ENCODE measurements at places on chromosomes 12 and 14.

GRCh38 chr14:86838363-86838762 is 1154.6 kb downstream of the GALC start:
- peak; percentile 31 for DNase-seq

DNA sequence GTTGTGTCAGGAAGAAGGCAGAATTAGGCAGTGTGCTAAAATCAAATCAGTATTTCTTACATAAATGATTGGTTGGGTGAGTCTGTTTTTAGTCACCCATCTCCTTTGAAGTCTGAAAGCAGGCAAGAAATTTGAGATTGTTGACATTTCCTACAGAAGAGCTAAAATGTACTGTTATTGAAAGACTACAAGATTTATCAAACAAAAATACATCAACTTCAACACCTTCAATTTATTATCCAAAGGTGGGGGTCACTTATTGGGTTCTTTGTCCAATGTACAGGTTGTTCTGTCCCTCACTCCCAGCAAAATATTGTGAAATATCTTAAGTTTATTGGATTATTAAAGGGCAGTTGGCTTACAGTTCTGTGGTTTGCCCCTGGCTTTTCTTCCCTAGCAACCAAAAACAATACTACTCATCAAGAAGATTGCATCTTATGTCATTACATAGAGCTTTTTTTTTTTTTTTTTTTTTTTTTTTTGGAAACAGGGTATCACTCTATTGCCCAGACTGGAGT is 20.6 kb upstream of the PKP2 start:
- peak; percentile 60 for DNase-seq

DNA sequence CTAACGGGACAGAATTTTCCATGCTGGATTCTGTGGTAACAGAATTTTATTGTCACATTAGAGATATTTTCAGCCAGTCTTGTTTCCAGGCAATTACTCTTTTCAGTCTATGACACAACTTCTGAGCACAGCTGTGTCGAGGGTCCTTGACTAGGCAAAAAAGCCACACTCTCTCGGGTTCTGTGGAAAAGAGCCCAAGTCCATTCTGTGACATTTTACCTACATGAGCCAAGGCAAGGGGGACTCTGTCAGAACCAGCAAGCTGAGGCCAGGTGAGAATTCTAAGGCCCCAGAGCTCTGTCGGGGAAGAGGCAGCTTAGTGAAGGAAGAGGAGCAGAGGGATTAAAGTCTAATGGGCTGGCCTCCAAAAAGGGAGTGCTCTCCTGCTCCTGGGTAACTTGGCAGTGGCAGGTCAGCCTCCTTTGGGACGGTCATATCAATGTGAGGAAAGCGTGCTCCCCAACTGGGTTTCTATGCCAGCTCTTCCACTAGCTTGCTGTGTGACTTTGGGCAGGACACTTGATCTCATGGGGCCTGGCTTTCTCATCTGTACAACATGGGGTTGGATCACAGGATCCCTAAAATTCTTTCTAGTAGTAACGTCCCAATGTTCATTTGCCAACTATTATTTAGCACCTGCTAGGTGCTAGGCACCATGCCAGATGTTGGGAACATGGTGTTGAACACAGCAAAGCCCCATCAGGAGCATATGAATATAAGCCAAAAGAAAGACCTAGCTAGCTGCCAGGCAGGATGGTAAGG is 16.0 kb upstream of the RIC8B start:
- DNase-seq, result no peak

DNA sequence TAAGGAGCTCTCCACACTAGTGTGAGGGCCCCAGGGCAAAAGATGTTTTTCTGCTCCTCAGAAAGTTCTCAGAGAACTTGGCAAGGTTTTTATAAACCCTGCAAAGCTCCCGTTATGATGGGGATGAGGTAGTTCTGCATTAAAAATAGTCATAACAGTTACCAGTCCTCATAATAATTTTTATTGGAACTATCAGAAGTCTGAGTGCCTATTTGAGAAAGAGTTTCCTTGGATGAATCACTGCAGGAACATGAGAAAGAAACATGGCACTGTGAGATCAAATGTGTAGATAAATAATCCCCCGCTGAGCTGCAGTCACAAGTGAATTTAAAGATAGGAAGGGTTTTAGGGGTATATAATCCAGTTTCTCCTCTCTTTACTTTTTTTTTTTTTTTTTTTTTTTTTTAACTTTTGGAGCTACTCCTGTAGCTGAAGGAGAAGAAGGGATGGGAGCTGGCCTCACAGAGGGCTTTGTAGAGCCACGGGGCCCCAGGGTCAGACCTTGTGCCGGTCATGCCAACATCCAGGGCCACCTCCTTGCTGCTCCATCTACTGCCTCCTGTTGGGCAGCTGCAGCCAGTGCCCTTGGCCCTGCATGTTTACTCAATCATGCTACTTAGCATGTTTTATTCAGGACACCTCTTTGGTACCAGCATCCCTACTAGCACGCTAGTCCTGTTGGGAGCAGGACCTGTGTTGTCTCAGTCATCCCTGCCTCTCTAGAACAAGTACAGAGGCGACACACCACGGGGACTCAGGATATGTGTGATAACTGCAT is 39.5 kb downstream of the EVL start:
- no peak for DNase-seq

GRCh38 chr12:20212658-20213555 is 155.4 kb upstream of the PDE3A start:
- DNase-seq, result peak; percentile 99

- no peak for DNase-seq
Measured at GRCh38 chr12:49346659-49347310, at the start of gene DNAJC22. Gene DNAJC22, plus strand, starts transcription at chr12:49346888. Its CDS starts 1,985 bp downstream, at chr12:49348873.

DNA sequence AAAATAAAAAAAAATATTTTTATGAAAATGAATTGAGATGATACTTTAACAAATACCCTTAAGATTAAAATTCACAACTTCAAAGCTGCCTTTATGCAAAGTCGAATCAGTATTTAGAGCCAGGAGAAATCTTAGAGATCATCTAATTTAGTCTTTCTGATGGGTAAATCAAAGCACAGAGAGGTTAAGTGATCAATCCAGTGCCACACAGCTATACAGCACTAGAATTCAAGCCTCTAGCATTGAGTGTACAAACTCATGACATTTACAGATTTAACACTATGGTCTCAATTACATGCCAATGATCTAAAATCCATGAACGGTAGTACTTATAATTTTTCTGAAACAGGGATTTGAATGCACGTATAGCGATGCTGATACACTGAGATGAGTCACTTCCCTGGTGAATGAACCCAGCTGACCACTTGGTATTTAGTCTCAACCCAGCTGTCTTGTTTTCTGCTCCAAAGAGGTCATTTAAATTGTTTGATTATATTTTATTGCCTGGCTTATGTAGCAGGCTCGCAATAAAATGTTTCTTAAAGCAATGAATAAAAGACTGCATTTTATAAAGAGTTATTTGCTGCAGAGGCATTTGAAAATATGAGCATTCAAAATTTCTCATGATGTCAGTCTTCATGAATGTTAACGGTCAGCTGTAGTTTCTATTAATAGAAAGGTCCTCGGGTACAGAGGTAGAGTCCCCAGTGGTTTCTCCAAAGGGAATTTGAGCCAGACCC is 152.4 kb upstream of the PRICKLE1 start:
- peak; percentile 80 for DNase-seq

GRCh38 chr14:22542360-22542759 is 46.7 kb downstream of the DAD1 start:
- no peak for DNase-seq

GRCh38 chr14:103508521-103509329 is 13.9 kb downstream of the CKB start:
- no peak for DNase-seq

DNA sequence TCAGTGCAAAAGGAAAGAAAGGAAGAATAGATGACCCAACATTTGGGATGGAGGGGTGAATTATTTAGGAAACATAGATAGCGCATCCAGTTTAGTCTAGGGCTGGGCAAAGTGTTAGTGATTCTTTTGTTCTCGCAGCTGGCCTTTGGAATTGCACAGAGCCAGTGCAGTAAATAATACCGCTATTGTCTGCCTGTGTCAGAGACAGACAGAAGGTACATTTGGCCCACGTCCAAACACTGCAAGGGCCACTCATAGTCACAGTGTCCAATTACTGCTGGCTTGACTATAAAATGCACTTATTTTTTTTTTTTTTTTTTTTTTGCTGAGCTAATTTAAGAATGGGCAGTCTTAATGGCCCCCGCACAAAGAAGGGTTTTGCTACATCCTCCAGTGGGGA is 638.6 kb downstream of the BCL11B start:
- DNase-seq, result no peak

DNA sequence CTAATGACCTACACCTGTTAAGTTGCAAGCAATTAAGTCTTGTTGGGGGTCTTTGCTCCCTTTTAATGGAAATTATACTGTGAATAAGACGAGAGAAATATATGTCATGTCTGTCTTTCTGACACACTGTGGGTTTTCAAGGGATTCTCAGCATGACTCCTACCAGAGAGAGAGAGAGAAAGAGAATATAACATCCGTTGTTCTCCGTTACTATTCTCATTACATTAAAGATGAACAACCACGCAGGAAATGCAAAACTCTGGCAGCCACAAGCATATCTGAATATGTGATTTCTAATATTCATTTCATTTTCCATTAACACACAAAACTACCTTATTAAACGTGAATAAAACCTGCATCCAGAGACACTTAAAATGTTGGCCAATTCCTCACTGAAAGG is 67.3 kb upstream of the EGLN3 start:
- no peak for DNase-seq

DNA sequence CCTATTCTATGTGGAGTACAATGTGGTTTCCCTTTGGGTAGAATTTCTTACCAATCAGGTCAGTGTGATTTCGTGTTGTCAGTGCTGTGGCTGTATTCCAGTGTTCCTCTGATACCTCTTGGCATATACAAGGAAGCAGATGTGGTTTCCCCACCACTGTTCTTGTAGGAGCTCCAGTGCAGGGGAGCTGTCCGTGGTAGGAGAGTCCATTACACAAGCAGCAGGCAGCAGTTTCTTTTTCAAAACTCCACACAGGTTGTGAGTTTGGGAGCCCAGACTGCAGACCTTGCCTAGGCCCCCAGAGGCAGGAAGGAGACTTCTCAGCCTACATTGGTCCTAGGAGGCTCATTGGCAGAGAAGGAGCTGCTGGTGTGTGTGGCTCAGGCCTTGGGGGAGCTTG is 452.8 kb downstream of the AACS start:
- no peak for DNase-seq

DNA sequence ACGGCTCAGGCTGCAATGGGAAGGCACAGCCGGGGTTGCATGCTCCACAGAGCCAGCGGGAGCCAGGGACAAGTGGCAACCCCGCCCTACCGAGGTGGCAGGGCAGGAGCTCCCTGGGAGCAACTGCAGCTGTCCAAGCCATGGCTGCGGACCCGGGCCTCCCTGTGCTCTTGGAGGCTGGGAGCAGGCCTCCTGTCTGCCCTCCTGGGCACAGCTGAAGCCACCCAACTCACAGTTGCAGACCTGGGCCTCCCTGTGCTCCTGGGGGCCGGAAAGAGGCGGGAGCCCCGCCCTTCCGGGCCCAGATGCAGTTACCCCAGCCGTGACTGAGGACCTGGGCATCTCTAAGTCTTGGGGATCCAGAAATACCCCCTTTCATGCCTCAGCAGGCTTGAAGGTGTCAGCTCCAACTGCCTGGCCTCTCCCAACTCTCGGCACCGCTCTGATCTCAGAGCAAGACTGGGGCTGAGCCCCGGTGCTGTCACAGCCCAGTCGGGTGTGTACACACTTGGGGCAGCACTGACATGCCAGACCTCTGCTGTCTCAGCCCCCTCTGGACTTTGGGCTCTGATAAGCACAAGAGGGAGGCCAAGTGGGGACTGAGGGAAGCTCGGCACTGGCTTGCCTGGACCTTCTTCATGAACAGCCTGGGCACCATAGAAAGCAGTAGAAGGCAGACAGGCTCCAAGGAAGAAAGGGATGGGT is 7.5 kb upstream of the RASSF9 start:
- DNase-seq, result no peak

DNA sequence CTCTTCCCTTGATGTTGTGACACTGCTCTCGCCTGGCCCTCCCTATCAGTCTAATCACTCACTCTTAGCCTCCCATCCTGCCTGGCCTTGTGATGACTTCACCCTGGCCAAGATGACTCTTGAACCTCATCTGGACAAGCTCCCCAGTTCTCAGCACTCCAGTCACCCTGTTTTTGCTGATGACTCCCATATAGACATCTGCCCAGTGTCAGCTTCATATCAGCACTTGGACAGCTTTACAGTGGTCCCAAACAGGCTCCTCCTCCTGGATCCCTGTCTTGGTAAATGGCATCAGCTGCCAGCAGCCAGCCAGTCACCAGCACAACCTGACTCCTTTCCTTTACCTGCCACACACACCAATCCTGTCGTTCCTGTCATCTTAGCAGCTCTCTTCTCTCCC is 104.2 kb downstream of the POLR3B start:
- no peak for DNase-seq

- peak; percentile 46 for DNase-seq
Measured at GRCh38 chr12:56840922-56841321, 77.8 kb downstream of the HSD17B6 start.

DNA sequence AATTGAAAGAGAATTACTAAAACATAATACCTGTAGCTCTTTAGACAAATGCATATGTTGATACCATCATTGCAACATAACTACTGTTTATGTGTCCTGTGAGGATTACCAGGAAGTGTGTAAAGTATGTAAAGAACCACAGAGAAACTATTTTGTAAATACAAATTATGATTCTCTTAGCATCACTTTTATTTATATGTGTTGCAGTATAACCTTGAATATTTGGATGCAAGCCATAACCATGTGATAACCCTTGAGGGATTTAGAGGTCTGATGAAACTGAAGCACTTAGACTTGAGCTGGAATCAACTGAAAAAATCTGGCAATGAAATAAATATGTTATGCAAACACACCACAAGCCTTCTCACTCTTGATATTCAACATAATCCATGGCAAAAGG is 77.5 kb downstream of the LRRC9 start:
- DNase-seq, result peak; percentile 27

GRCh38 chr12:110330544-110330943 is 49.5 kb downstream of the ATP2A2 start:
- DNase-seq, result peak; percentile 70

- DNase-seq, result peak; percentile 94
Measured at GRCh38 chr14:49767571-49768300, at the start of gene KLHDC2. Gene KLHDC2, plus strand, starts transcription at chr14:49768153. Its CDS starts 316 bp downstream, at chr14:49768469.

DNA sequence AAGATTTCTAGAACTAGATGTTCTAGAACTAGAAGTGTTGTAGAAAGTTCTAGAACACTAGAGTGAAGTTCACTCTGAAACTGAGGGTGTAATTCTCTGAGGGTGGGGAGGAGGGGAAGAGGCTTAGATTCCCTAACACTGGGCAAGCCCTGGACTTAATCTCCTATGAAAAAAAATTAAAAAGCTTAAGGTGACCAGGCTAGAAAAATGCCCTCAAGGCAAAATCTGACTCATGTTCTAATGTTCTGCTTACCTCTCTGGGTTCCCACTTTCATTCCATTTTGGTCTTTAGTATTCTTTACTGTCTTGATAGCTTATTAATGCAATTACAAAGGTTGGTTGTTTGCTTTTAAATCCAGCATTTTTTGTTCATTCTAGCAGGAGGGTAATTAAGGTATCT is 101.5 kb downstream of the KICS2 start:
- no peak for DNase-seq

Data from cardiac fibroblast (primary cell).